ENCODE measurements at places on chromosomes 11 and 22.
A peak's percentile ranks its signal among the peaks of the same experiment; 100 is the strongest.

DNA sequence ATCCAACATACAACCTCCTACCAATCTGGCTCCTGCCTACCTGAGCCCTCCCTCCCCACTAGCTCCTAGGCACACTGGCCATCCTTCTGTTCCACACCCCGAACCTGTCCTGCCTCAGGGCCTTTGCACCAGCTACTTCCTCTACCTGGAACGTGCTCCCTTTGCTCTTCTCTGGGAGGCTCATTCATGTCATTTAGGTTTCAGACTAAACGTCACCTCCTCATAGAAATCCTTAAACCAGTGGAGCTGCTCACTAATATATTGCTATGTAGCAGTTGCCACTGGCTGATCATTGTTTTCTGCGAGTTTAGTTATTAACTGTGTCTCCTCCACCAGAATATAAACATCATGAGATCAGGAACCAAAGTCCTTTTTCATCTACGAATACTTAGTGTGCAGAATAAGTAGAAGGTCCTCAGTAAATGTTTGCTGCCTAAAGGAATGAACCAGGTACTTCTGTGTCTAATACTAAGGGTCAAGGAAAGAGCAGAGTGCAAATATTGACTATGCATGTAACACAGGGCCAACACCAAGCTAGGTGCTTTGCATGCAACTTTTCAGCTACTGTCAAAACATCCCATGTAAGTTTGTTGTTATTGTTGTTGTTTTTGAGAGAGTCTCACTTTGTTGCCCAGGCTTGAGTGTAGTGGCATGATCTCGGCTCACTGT is 277.6 kb upstream of the SYN3 start:
- DNase-seq: no peak

DNA sequence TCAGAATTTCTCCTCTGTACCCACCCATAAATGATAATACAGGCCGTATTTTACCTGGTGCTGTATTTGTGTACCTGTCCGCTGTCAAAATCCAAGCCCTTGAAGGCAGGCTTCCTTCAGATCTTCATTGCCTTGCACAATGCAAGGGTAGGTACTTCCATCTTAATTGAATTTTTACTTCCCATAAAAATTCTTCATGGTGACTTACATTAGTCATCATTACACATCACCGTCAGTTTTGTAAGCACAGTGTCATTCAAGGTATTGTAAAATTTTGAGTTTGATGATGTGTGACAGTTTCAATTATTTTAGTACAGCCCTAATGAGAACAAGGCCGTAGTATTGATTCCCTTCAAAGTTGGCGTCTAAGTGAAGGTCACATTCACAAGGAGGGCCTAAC is 770 bp upstream of the TSG101 start:
- DNase-seq: no peak

- no peak for DNase-seq
Measured at GRCh38 chr11:70415642-70416395, 17.5 kb downstream of the CTTN start.

DNA sequence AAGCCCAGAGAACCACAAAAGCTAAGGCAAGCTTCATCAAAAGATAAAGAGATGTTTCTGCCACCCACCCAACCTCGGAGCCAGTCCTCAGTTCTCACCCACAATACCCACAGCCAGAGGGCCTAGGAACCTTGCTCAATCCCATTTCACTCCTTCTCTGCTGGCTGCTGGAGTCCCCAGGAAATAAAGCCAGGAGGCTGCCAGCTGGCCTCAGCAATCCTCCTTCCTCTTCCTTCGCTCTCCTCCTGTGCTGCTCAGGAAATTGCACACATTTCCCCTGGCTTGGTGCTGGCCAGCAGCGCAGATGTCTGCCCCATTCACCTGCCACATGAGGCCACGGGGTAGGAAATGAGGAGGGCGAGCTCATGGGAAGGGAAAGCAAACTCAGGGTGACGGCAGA is 91.8 kb upstream of the LDLRAD3 start:
- no peak for DNase-seq

- peak; percentile 56 for DNase-seq
Measured at GRCh38 chr11:64251016-64251752, at the start of gene PLCB3. TSS of gene PLCB3 (plus strand) at chr11:64251530. CDS start at chr11:64251650, 120 bp downstream.

GRCh38 chr11:40032331-40032730 is 1427.1 kb downstream of the LRRC4C start:
- no peak for DNase-seq

DNA sequence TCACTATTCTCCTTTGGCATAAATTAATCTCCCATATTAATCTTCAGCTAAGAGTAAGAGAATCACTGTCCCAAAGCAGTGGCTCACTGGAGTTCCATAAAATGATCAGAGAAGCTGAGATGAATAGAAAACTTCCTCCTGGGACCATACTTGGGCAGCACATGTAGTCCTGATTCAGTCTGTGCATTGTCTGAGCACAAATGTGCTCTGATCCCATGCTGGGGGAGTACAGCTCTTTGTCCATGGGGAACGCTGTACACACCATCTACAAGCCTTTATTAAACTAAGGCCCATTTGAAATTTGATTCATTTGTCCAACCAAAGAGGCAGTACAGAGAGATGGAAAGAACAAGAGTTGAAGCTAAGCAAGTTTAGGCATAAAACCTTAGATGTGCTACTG is 147.4 kb upstream of the PGR start:
- no peak for DNase-seq

- DNase-seq: no peak
Measured at GRCh38 chr11:79890272-79890671, 449.4 kb upstream of the TENM4 start.

DNA sequence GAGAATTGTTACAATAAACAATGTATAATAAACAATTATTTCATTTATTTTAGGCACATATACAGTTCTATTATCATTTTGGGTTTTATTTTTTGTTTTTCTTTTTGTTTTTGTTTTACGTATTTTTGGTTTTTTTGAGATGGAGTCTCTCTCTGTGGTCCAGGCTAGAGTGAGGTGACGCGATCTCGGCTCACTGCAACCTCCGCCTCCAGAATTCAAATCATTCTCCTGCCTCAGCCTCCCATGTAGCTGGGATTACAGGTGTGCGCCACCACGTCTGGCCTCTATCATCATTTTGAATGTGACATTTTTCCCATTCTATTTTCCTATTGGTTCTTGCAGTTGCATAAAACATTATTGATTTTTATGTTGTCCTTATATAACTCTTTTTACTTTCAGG is 20.4 kb upstream of the OR52A1 start:
- no peak for DNase-seq

- DNase-seq: no peak
Measured at GRCh38 chr11:1997755-1998154, at the start of gene H19. TSS of gene H19 (minus strand) at chr11:1997842.

DNA sequence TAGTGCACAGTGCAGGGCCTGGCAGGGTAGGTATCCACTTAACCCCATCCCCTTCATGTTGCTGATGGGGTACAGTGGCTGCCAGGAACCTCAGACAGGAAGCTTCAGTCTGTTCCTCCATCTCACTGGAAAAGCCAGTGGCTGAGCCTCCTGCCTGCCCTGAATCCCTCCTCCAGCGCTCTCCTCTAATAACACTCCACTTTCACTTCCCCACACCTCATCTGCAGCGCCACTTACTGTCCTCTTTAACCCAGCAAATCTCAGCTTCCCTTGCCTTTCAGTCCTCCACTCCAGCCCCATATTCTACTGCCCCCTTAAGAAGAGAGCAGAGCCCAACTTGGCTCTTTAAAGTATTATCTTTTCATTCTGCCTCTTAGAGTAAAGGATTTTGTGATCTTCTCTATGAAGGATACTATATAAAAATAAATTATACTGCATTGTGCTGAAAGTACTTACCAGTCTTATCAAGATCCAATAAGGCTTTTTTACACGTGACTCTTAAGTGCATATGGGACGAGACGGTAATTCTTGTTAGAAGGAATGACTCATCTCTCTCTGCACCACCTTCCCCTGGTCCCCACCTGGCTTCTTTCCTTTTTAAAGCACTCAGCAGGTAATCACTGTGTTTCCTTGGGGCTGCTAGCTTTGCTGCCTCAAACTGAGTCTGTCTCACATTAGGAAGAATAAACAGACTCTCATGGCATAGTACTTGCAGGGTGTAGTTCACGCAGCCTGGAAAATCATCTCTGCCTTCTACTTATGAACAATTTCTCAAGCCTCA is 238.0 kb upstream of the NARS2 start:
- DNase-seq: no peak

DNA sequence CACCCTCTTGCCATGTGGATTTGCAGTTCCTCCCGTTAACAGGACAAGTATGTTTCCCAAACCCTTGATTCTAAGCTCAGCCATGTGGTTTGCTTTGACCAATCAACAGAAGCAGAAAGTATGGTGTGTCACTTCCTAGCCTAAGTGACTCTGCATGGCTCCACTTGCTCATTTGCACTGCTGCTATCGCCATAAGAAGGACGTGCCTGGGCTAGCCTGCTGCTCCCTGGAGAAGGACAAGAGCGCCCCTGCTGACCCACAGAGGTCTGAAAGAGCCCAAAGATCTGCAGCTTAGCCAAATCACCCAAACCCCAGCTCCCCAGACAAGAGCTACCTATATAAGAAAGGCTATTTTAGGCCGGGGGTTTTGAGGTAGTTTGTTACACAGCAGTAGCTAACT is 18.0 kb downstream of the TBRG1 start:
- no peak for DNase-seq

DNA sequence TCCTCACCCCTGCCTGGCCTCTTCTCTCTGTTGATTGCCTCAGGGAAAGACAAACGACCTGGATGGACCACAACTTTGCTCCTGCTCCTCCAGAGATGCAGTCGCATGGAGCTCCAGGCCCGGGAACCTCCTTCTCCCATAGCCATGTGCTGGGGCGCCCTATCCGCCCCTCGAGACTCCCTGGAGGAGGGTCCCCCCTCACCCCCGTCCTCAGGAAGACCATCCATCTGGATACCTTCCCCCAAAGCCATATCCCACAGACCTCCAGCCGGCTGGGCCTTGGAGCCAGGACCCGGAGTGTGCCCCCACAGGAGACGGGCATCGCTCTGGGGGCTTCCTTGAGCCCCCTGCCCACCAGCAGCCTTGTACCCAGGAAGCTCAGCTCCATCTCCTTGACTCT is 2.2 kb downstream of the SEPTIN3 start:
- no peak for DNase-seq

DNA sequence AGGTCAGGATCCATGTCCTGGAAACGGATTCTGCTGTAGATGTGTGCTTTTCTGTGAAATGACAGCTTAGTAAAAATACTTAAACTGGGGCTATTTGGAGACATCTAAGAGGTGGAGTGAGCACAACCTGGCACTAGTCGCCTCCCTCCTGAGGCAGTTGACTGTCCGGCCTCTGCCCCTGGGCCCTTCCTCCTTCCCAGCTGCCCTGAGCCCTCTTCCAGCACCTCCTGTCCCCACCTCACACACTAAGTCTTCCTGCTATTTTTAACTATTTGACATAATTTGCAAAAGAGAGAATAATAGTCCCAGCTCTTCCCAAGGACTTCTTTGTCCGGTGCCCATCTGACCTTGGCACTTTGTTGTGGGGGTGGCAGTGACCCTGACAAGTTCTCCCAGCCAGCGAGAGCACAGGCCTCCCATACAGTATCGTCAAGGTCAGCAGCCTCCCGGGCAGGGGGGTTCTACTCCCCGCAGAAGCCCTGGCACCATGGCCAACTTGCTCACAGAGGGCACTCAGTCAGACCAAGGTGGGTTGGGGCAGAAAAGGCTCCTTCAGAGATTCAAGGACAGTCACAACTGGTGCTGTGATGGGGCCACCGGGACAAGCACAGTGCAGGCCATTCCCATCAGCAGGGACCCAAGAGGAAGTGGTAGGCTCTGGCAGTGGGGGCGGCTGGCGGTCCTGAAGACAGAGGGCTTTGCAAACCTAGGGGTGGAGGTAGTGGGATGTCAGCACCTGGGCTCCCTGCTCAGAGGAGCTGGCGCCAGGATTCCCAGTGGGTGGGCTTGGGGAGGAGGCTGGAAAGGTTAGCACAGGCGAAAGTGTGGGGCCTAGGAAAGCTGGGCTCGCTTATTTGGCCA is 5.5 kb upstream of the NEAT1 start:
- no peak for DNase-seq

GRCh38 chr22:41382098-41382578 is 396 bp downstream of the TEF start:
- peak; percentile 45 for DNase-seq

GRCh38 chr11:14300661-14301304 is 58.2 kb downstream of the RRAS2 start:
- DNase-seq: no peak

DNA sequence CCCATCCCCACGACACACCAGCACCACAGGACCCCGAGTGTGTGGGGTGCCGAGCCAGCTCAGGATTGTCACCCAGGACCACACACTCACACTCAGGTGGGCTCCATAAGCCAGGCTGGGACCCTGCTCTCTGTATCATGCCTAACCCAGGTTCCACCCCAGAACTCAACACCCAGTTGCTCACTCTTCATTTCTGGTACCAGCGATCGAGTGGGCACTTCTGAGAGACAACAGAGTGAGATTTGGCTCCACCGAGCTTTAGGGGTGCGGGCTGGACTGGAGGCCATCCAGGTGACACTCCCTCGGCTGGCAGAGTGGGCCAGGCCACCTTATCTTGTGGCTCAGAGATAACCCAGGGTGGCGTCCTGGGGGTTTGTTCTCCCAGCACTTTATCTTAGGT is 1323.8 kb downstream of the BRD1 start:
- no peak for DNase-seq

- DNase-seq: no peak
Measured at GRCh38 chr11:58781345-58781744, 49.6 kb upstream of the GLYAT start.

- no peak for DNase-seq
Measured at GRCh38 chr11:17743808-17744119, 9.2 kb downstream of the KCNC1 start.

GRCh38 chr11:103749158-103749557 is 287.3 kb upstream of the DDI1 start:
- DNase-seq: no peak

GRCh38 chr11:113372309-113372708 is 15.3 kb upstream of the ANKK1 start:
- DNase-seq: no peak

DNA sequence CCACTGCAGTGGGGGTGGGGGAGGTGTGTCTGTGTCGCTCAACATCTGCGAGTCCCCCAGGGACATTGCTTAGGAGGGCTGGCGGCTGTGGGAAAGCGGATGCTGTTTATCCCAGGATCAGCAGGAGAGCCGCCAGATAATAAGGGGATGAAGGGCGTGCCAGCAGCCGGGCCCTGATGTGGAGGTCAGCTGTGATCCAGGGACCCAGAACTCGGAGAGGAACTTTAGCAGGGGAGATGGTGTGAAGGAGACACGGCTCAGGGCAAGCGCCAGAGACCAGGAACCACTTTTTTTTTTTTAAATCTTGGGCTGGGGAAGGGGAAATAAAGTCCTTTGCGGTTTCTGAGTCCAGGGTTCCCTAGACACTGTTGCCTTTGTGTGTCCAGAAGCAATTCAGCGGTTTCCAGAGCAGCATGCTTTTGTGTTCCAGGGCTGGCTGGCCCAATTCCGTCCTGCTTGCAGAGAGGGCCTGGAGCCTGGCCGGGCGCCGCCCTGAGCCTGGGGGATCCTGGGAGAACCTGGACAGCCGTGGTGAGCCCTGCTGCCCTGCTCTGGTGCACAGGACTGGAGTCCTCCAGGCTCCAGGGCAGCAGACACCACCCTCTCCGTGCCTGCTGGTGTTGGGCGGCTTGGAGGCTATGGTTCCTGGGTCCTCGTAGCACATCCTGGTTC is at the start of gene GRAMD4:
Gene GRAMD4, plus strand, starts transcription at position 557 of the 672 bp plus-strand sequence. CDS start 6,414 bp downstream, outside the sequence.
- DNase-seq: no peak

GRCh38 chr22:28435982-28436381 is 243.7 kb downstream of the TTC28 start:
- DNase-seq: no peak

All from activated CD8-positive, alpha-beta memory T cell treated with anti-CD3 and anti-CD28 coated beads for 1 hour (primary cell).